Posterior cingulate gyrus (tissue), 11 donors: ENCODE measurements at places on chromosomes 4 and X.

- peak; percentile 67 for DNase-seq
Observed at GRCh38 chr4:74133786-74134499, 24.0 kb upstream of the MTHFD2L start.

GRCh38 chr4:44988011-44988410 is 261.7 kb upstream of the GNPDA2 start:
- no peak for DNase-seq

- DNase-seq: peak; percentile 23
Observed at GRCh38 chrX:78029663-78030062, 60.2 kb upstream of the PGAM4 start.

- DNase-seq: no peak
Observed at GRCh38 chrX:113059714-113060113, 219.1 kb upstream of the AMOT start.

DNA sequence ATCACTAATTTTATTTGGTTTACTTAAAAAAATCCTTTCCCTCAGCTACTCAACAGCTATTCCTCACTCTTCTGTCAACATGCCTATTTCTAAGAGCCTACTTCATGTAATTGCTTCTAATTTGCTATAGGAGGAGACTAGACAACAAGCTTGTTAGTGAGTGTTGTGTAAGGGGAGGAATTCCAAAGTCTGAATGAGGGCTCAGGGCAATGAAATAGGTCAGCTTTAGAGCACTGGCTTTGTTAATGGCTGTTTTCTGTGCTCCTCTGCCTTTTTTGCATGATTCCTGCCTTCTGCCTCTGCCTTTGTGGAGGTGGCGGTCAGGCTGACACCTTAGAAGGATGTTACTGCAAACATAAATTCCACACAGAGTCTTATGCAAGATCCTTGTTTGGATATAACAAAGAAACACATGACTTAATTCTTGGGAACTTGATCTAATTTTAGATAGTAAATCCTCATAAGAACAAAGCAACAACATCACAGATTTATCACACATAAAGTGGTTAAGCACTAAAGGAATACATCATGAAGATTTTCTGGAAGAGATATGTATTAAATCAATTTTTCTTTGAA is 15.0 kb upstream of the PAGE1 start:
- DNase-seq: no peak

- DNase-seq: no peak
Observed at GRCh38 chr4:89674876-89675459, 162.0 kb downstream of the SNCA start.

DNA sequence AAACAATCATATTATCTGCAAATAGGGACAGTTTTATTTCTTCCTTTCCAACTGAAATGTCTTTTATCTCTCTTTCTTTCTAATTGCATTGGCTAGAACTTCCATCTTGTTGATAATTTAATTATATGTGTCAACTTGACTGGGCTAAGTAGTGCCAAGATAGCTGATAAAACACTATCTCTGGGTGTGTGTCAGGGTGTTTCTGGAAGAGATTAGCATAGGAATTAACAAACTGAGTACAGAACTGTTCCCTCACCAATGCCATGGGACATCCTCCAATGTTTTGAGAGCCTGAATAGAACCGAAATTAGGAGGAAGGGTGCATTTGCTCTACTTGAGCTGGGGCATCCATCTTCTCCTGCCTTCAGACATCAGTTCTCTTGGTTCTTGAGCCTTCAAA is 1027.2 kb downstream of the FAT4 start:
- DNase-seq: no peak

DNA sequence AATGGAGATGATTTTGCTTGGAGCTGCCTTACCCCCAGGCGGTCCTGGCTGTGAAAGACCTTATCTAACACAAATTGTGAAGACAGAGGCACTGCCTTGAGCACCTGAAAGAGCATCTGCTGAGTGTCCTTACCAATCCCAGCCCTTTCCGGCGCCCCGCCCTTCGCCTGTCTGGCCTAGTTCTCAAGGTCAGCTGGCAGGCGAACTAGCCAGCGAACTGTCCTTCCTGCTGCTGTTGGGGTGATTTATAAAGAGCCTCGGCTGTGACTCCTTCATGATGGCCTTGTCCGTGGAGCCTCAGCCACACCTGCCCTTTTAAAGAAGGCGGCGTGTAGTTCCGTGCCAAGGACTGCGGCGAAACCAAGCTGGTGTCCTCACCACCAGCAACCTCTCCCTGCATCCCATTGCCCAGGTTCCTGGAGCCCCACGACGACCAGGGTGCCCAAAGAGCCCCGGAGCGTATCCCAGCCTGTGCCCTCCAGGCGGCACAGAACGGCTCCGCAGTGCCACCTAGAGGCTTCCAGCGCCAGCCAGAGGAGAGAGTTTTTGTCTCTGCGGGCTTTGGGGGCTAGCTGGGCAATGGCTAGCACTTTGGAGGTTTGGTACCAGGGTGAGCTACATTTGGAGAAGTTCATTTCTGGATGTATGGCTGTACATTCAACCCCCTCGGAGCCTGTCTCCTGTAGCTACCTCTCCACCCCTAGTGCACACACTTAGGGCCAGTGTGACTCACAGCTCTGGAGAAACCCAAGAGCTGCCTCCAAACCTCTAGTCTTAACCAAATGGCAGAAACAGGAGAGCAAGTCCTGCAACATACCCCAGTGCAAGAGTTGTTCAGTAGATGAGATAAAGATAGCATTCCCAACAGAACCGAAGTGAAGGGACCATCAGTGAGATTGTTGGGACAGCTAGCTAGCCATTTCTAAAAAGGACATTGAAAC is 36.8 kb upstream of the VMA21 start:
- DNase-seq: peak; percentile 11

DNA sequence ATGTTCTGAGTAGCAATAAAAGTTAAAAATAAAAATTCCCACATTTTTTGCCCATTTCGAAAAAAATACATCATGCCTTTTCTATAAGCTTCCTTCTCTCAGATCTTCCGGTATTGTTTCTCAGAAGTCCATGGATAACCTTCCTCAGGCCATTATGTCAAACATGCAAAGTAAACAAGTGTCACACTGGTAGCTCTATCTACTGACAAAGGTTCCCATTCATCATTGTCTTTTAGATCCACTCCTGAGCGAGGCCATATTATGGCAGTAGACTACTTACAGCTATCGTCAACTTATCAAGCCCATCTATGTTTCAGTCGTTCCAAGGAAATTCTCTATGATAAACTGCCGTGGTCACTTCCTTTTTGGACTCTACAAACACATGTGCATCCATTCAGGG is 1068.2 kb downstream of the GLUD2 start:
- DNase-seq: no peak

DNA sequence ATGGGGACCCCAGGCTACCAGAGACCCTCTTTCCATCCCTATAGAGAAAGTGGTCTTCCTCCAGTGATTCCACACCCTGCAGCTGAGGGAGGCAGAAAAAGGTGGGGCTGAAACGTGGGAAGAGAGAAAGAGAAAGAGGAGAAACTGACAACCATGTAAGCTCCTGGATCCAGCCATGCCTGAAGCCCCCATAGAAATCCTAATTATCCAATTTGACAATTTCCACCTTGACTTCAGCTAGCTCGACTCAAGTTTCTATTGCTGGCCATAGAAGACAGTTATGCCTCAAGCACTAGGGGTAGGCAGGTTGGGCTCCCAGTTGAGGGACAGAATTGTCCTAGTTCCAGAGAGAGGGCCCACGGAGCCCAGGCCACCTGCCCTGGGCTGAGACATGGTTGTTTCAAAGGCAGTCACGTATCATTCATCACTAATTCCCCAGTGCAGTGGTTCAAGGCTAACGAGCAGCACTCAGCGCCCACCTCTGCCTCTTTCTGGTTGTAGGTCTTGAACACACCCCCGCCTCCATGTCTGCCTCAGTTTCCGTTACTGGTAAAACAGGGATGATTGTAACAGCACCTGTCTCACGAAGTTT is 39.8 kb upstream of the ASMTL start:
- DNase-seq: no peak

DNA sequence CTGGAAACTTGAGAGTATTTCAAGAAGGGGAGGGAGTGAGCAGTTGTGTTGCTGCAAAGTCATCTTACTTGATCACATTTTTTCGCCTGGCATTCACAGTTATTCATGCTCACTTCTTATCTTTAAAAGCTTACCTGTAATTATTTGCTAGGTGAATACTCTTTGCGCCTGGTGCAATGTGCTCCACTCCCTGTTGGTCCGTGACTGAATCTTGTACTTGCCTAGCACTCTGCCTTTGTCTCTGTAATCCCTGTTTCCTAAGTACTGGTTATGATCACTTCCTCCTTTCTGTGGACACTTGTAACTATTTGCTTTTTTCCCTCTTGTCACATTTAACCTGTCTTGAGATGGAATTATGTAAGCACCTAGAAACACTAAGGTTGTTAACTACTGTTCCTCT is 5.8 kb downstream of the BMP2K start:
- DNase-seq: no peak

GRCh38 chrX:118974088-118974907 is at the start of gene LONRF3:
TSS of gene LONRF3 (plus strand) at chrX:118974618. CDS start at chrX:118974781, 163 bp downstream.
- peak; percentile 89 for DNase-seq

- DNase-seq: no peak
Observed at GRCh38 chr4:111234939-111235338, 612.1 kb upstream of the PITX2 start.

GRCh38 chrX:10015355-10015722 is 48.2 kb downstream of the CLDN34 start:
- no peak for DNase-seq

DNA sequence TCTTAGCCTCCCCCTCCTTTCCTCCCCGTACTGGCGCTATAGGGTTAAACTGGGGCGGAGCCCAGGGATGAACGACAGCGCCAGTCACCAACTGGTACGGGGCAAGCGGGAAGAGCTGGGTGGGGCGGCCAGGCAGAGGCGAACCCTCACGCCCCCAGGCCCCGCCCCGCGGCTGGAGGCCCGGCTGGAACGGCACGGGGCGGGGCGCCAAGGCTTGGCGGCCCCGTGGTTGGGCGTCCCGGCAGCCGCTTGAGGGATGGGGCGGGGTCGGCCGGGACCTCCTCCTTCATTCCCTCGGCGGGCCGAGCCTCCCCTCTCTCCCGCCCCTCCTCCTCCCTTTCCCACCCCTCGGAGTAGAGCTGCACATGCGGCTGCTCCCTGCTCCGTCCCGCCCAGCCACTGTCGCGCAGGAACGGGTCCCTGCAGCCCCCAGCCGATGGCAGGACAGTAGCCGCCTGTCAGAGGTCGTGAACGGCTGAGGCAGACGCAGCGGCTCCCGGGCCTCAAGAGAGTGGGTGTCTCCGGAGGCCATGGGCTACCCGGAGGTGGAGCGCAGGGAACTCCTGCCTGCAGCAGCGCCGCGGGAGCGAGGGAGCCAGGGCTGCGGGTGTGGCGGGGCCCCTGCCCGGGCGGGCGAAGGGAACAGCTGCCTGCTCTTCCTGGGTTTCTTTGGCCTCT is at the start of gene EDA:
Gene EDA, plus strand, starts transcription at position 335 of the 678 bp plus-strand sequence.
- peak; percentile 98 for DNase-seq

GRCh38 chr4:109155682-109156283 is 146.7 kb downstream of the COL25A1 start:
- DNase-seq: no peak

DNA sequence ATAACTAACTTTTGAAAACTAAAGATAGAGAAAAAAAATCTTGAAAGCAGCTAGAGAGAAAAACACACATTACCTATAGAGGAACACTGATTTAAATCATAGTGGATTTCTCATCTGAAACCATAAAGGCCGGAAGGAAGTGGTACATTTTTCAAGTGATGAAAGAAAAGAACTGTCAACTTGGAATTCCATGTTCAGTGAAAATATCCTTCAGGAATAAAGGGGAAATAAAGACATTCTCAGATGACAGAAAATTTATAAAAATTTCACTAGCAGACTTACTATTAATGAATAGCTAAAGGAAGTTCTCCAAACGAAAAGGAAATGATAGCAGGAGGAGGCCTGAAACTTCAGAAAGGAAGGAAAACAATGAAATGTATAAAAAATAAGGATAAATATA is 7.6 kb upstream of the JADE3 start:
- no peak for DNase-seq

DNA sequence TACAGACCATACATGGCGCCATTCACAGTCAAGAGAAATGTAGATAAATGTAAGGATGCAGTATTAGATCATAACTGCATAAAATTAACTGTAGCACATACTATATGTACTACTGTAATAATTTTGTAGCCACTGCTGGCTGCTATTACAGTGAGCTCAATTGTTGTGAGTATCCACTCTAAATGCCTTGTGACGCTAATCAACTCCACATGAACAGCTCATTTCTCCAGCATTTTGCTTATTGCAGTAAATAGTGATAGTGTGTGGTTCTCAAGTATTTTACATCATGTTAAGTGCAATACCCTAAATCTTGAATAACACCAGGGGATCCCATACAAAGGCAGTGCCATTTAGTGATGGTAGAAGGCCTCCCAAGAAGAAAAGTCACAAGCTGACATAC is 21.2 kb downstream of the FGFBP1 start:
- DNase-seq: no peak

DNA sequence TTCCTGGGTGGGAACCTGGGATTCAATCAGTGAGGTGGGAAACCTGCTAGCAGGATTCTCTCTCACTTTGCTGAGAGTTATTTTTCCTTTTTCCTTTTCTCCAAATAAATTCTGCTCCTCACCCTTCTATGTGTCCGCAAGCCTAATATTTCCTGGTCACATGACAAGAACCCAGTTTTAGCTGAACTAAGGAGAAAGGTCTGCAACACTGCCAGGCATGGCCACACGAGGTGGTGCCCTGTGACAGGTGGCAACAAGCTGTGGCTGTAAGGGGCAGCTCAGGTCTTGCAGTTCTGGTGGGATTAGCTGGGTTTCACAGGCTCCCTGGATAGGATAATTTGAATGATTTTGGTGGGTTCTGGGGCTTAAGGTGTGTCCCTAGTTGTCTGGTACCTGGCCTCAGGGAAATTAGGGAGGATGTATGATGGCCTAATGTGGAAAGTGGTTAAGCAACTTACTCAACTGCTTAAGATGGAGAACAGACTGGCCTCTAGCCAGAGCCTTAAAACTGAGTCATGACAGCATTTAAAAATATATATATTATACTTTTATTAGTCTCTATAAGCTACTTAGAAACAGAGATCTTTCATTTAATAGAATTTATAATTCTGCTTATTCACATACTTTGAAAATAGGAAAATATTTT is 215.0 kb downstream of the IL15 start:
- no peak for DNase-seq

DNA sequence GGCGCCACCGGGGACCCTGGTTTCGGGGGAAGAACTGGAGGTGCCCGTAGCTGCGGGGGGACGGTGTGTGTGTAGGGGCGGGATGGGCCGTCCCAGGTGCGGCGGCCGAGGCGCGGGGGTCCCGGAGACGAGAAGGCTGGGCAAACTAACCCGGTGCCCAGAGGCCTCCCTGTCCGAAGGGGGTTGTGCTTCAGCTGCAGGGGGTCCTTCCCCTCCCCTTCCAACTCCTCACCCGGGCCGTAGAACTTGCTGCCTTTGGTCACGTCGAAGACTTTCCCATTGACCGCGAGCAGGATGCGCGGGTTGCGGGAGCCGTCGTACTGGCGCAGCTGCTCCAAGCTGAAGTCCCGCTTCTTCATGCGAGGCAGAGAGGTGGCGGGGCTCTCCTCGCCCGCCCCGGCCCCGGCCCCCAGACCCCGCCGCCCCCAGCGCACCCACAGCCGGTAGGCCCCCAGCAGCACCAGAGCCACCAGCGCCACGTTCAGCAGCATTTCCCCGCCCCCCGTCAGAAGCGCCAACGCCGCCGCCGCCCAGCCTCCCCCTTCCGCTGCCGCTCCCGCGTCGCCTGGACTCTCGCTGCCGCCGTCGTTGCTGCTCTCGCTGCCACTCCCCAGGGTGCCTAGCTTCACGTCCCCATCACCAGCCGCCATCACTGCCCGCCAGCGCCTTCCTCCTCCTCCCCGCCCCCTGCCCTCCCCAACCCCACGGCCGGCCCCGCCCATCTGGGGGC is at the start of gene PGRMC2:
Gene PGRMC2, minus strand, starts transcription at position 673 of the 730 bp plus-strand sequence. Its CDS starts 23 bp downstream, at position 650.
- DNase-seq: no peak
